ENCODE measurements at places on chromosomes 4 and X.

- DNase-seq, result no peak
Observed at GRCh38 chrX:72100051-72100755, 31.5 kb downstream of the RTL5 start.

DNA sequence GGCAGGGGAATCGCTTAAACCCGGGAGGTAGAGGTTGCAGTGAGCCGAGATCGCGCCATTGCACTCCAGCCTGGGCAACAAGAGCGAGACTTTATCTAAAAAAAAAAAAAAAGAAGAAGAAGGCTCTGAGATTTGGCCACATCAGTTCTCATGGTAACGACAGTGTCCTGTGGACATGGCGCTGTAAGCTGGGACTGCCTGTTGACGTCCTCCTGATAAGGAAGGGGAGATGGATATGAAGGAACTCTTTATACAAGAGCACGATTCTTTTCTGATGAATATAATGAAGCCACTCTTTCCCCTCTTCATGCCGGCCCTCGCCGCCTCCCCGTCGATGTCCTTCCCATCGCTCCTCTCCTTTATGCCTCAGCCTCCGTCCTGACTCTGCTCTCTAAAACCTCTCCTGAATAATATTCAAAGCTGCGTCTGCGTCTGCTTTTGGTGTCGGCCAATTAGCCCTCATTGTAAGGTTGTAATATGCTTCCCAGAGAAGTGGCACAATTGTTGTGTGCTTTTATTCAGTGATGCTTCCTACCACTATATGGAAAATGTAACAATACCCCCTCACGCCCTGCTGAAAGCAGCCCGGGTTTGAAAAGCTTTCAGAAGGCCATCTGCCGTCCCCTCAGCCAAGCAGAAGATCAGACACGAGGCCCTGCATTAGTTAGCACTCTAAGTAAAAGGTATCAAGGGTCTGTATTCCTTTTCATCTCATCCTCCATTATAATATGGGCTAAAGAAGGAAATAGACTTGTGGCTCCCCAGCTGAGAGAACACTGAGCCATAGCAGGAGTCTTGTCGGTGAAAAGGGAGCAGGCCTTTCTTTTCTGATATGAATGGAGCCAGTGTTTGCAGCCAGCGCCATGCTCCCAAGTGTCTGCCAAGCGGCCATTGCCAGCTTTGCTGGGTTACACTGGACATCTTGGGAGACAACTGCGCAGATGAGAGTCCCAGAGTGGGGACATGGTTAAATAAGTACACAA is 22.1 kb upstream of the SCOC start:
- no peak for DNase-seq

DNA sequence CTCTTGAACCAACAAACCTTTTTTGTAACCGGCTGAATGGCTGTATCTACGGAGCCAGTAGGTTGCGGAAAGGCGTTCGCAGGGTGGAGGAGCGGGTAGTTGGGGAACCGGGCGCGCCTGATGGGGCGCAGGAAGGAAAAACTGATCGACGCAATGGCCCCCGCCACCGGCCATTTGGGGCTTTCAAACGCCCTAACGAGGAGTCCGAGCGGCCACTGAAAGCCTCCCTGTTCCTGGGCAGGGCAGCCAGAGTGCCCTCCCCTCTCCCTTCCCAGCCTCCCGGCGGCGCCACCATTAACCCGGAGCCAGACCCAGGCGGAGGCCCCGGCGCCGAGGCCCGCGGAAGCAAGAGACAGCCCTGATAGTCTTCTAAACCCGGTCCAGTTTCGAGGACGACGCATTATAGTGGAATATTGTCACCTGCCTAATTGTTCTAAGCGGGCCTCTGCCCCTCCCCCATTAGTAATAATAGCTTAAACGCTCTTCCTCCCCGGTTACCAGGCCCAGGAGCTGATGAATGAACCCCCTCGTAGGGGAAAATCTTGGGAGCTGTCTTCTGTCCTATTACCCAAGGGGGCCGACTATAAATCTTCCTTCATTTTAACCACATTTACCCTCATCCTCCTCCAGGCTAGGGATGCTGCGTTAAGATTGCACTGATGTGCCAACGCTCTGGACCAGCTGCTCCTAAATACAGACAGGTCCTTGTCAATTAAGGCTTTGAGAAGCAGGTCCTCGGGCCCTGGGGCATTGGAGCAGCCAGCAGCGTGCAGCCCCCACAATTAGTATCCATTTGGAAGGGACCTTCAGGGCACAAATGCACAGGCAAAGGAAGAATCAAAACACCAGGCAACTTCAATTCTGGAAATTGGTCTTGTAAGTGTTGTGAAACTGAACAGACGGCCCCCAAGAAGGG is 61.6 kb upstream of the TMEM33 start:
- DNase-seq, result no peak

DNA sequence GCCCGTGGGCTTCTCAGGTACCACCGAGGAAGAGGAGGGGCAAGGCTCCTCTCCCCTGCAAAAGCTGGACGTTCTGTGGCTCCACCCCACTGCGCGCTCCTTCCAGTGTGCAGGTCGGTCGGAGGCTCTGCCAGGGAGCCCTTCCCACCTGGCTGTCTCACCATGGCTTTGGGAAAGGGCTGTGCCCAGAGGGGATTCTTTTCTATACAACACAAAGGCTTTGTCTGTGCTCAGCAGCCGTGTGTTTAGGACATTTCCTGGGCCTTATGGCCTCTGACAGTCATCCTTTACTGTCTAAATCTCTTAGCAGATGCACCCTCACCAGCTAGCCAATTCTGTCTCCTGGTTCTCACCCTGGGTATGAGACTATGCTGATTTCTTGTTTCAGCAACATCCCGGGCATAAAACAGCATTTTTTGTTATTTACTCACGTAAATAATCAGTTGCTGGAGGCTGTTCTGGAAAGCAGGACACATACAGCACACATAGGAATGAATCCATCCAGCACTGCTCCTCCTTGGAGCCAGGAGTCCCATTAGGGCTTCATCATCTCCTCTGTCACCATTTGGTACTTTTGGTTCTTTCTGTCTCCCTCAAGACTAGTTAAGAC is 20.4 kb upstream of the ATXN3L start:
- DNase-seq, result no peak

DNA sequence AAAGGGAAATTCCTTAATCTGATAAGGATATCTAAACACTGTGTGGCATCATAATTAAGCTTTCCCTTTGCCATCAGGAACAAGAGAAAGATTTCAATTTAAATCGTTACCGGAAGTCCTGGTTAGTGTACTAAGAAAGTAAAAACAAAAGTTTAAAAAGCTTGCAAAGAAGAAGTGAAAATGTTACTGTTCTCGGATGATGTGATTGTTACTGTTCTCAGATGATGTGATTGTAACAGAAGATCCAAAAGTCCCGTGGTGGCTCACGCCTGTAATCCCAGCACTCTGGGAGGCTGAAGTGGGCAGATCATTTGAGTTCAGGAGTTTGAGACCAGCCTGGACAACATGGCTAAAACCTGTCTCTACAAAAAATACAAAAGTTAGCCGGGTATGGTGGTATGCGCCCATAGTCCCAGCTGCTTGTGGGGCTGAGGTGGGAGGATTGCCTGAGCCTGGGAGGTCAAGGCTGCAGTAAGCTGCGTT is 62.5 kb downstream of the RGS12 start:
- DNase-seq, result no peak

DNA sequence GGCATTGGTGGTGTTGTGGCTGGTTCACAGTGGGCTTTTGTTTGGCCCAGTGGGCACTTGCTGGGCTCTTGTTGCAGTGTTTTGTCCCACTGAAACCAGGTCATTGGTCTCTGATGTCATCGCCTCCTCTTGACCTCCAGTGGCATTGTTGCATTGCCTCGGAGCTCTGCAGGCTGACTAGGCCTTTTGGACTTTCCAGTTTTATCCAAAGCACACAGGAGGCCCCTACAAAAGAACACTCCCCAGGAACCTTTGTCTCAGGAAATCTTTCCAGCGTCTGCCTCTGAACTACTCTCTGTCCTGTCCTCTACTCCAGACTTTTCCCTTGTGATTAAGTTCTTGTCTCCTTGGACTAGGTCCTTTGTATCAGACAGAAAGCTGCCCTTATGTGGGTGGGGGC is 54.8 kb downstream of the COQ2 start:
- DNase-seq, result no peak

DNA sequence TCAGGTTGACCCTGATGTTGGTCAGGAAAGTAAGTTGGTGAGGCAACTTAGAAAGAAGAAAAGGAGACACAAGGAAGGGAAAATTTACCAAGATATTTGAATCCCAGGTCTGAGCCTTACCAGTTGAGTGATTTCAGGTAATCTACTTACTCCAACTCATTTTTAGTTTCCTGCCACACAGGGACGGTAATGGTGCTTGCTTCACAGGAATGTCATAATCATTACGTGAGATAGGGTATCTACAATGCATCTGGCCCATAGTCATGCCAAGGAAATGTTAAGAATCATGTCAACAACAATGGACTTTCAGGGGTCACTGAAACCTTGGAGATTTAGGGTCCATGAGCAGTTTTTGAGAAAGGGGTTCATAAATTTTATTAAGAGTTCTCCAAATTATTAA is 195.4 kb upstream of the HHIP start:
- no peak for DNase-seq

GRCh38 chr4:17595471-17596005 is 18.5 kb downstream of the LAP3 start:
- DNase-seq, result no peak

DNA sequence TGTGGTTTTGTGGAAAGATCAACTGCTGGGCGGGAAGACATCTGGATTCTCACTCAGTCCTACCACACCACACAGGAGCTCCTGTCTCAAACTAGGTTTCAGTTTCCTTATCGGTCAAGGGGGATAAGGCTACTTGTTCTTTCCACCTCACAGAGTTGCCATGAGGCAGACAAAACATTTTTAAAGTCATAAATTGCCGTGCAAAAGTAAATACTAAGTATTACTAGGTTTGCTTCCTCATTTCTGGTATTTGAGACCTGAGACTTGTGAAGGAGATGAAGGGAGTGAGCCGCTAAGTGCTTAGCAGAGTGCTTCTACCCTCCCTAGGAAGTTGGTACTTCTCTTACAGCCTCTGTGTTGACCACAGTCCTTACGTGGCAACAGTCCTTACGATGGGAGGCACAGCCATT is 1.5 kb downstream of the LAP3 start:
- no peak for DNase-seq

- DNase-seq, result no peak
Observed at GRCh38 chrX:121010218-121010617, 24.7 kb upstream of the CT47A1 start.

DNA sequence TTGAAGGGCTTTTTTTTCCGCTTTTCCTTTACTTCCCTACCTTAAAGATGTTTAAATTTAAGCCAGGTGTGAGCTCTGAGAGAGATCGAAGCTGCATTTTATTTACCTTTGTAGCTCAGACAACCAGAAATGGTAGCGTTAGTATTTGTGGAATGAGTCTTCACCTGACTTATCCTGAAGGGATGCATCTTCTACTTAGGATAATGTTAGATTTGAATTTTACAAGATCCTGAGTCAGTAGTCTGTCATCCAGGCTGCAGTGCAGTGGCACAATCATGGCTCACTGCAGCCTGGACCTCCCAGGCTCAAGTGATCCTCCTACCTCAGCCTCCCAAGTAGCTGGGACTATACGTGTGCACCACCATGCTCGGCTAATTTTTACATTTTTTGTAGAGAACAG is 26.2 kb downstream of the TMSB4X start:
- no peak for DNase-seq

DNA sequence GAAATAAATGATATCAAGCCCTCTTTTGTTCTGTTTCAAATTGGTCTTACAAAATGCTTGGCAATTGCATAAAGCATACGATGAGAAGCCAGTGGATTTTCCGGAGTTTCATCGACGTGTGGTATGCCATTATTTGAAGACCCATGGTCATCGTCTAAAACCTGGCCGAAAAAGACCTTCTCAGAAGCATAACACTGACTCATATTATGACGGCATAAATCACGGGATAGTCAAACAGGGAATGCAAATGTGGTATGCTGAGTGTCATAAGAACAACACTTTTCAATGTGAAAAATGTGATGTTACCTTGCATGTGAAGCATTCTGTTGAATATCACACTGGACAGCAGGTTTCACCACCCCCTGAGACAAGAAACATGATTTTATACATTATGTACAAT is 695.2 kb downstream of the GRXCR1 start:
- no peak for DNase-seq

- no peak for DNase-seq
Observed at GRCh38 chr4:160864253-160864652, 1299.5 kb downstream of the FSTL5 start.

- DNase-seq, result no peak
Observed at GRCh38 chr4:17296921-17297890, 214.7 kb downstream of the QDPR start.

GRCh38 chrX:5730556-5730955 is 498.1 kb downstream of the NLGN4X start:
- no peak for DNase-seq

DNA sequence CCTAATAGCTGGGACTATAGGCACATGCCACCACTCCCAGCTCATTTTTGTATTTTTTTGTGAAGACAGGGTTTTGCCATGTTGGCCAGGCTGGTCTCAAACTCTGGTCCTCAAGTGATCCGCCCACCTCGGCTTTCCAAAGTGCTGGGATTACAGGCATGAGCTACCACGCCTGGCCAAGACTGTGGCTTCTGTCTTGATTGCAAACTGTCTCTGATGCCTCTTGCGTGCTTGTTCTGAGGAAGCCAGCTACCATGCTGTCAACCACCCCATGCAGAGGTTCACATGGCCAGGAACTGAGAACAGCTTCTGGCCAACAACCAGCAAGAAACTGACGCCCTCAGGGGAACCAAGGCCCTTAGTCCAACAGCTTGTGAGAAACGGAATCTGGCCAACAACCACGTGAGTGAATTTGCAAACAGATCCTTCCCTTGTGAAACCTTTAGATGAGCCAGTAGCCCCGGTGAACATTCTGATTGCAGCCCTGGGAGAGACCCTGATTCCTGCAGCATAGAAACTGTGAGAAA is 71.2 kb downstream of the SUPT20HL2 start:
- DNase-seq, result no peak

GRCh38 chr4:188138227-188138626 is 1.0 kb upstream of the TRIML1 start:
- no peak for DNase-seq

DNA sequence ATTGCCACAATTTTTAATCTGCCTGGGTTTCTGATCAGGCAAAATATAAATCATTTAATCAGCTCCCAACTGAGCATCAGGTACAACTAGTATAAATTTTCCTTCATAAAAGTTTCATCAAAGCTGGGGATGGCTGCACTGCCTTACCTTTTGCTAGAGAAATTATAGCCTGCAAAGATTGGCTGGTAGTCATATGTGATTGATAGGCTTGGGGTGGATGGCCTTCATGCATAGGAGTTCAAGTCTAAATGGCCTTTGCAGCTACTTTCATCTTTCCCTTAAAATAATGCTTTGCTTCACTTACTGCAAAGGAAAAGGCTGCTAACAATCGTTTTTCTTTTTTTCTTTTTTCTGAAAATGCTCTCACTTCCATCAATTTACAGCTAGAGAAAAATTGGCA is 739.7 kb downstream of the CENPC start:
- DNase-seq, result no peak

GRCh38 chr4:25654971-25655963 is at the start of gene SLC34A2:
TSS of gene SLC34A2 (plus strand) at chr4:25655851. CDS start at chr4:25662501, 6,650 bp downstream.
- no peak for DNase-seq

Measured in activated T-helper 1 cell treated with anti-CD3 and anti-CD28 coated beads, Interleukin-2, amount 50 U/mL, for 16 hours (primary cell).